ENCODE measurements at places on chromosomes 5 and 9. TPM values are rescaled to one million over a fixed set of nuclear protein-coding genes. Genes with fewer than 3 reads are reported as not detected.

S1PR3 gene
- 49.2 TPM for total RNA-seq

IFNA2 gene
- not detected for total RNA-seq

TAF11L5 gene
- not detected for total RNA-seq

UCK1 gene
- 20.3 TPM for total RNA-seq

All from spleen (tissue), 13 donors.